ENCODE measurements at places on chromosomes 7 and 10.

DNA sequence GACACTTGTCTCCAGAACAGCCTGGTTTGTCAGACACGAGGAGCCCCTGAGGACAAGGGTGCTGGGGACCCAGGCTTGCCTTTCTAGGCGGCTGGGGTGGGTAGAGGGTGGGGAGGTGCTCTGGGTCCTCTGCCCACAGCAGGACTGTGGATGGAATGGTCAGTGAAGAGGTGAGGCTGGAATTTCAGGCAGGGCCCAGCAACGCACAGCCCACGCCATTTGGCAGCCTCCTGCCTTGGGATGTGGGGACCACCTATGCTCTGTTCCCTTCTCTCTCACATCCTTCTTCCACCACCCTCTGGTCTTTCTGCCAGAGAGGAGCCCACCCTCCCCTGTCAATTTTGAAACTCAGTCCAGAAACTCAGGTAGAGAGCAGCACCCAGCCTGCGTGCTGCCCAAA lies 103.2 kb downstream of the CXCL12 start:
- DNase-seq, result no peak

GRCh38 chr10:127145173-127145572 lies 51.2 kb downstream of the INSYN2A start:
- no peak for DNase-seq

- DNase-seq, result no peak
Observed at GRCh38 chr7:43600056-43600455, 17.1 kb downstream of the STK17A start.

GRCh38 chr10:101141616-101142532 lies 10.8 kb downstream of the TLX1 start:
- DNase-seq, result peak; percentile 84

DNA sequence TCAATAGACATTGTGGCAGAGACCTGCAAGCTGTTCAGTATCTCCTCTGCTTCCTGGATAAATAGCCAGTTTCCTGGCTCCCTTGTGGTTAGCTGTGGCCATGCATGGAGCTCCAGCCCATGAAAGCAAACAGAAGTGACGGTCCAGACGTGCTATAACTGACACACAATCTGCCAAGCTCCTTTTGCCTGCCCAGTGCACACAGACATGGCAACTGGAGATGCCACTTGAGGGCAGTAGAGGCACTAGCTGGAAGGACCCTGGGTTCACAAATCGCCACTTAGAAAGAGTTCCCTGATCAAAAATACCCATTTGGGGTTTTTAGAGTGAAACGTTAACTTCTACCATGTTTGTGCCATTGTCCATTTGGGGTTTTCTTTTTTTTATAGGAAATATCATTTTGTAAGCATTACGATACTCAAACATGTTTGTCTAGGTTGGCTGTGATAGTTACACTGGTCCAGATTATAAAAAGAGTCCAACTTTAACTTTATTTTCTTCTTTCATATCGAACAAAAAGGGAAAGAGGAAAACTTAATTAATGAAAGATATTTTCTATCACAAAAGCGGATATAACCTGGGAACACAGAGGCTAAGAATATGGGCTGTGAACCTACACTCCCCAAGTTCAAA lies 31.3 kb downstream of the KIN start:
- DNase-seq, result no peak
